ENCODE measurements at places on chromosomes 3 and 15.

- no peak for DNase-seq
These were observed 69.5 kb upstream of the NEO1 start for GRCh38 chr15:72982714-72983113.

DNA sequence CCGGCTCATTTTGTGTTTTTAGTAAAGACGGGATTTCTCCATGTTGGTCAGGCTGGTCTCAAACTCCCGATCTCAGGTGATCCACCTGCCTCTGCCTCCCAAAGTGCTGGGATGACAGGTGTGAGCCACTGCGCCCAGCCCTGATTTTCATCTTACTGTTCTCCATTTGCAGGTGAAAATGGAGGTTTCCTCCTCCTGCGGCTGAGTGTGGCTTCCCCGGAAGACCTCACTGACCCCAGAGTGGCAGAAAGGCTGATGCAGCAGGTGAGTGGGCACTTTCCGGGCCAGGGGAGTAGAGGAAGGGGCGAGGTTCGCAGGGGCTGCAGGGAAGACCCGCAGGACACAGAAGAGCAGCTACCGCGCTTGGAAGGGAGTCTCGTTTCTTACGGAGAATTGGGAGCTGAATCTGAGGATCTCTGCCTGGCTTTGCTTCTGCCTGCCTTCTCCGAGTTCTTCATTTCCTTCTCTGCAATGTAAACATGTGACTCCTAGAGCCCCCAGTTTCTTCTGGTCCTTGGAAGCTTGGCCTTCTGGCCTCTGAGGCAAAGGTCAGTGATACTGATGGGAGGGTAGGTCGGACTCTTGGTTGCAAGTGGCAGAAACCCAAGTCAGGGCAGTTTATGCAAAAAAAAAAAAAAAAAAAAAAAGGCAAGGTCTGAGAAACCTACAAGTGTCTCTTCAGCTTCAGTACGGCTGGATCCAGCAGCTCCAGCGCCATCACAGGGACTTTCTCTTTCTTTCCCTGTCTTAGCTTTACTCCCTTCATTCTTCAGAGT is 8.9 kb downstream of the MUC20 start:
- no peak for DNase-seq

GRCh38 chr3:139265131-139266016 is 78.4 kb upstream of the MRPS22 start:
- no peak for DNase-seq

- no peak for DNase-seq
These were observed 333.7 kb downstream of the CTNNB1 start for GRCh38 chr3:41532976-41533375.

DNA sequence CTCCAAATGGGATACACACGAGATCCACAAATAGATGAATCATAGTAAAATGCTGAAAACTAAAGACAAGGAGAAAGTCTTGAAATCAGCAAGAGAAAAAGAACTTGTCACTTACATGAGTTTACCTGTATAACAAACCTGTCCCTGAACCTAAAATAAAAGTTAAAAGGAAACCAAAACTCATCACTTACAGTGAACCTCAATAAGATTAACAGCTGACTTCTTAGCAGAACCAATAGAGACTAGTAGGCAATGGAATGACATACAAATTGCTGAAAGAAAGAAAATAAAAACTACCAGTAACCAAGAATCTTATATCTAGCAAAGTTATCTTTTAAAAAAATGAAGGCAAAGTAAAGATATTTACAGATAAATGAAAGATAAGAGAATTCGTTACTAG is 27.4 kb downstream of the SEC22A start:
- DNase-seq = no peak

GRCh38 chr15:23055316-23055715 is 15.9 kb upstream of the TUBGCP5 start:
- DNase-seq = no peak

GRCh38 chr3:53402326-53402725 is 55.0 kb upstream of the DCP1A start:
- DNase-seq = no peak

- no peak for DNase-seq
These were observed 168.8 kb upstream of the TTC14 start for GRCh38 chr3:180433152-180433551.

DNA sequence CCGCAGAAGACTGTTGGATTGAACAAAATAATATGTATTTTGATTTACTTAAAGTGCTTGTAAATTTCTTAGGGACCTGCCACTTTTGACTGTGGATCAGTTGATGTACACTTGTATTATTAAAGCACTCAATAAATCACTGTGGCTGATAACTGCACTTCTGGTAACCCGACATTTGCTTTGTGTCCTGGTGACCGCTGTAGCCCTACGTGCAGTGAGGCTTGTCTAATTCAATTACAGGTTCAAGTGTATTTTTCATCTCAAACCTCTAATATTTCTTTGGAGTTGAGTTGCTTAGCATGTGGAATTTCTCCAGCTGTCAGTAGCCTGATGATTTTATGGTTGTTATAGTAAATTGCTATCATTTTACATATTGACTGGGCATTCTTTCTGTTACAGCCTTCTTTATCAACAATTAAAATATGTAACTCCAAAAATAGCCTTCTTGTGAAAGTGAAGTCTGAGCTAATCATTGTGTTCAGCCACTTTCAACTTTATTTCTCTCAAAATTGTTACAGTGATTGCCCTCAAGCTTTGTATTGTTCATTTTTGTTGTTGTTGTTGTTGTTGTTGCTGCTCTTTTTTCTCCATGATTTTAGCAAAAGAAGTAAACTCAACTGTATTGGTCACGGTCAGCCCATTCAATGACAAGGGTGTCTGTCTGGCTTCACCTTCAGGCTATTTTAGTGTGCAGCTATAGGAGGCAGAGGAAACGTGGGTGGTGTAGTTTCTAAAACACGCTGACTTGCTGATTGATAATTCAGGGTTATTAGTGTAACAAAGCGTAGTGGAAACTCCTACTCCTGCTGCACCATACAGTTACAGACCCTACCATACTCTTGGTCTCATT is 215.1 kb upstream of the UBE2E1 start:
- no peak for DNase-seq

- no peak for DNase-seq
These were observed 34.1 kb upstream of the HACD2 start for GRCh38 chr3:123618768-123619484.

- no peak for DNase-seq
These were observed 528.7 kb downstream of the ZIC1 start for GRCh38 chr3:147937891-147938290.

DNA sequence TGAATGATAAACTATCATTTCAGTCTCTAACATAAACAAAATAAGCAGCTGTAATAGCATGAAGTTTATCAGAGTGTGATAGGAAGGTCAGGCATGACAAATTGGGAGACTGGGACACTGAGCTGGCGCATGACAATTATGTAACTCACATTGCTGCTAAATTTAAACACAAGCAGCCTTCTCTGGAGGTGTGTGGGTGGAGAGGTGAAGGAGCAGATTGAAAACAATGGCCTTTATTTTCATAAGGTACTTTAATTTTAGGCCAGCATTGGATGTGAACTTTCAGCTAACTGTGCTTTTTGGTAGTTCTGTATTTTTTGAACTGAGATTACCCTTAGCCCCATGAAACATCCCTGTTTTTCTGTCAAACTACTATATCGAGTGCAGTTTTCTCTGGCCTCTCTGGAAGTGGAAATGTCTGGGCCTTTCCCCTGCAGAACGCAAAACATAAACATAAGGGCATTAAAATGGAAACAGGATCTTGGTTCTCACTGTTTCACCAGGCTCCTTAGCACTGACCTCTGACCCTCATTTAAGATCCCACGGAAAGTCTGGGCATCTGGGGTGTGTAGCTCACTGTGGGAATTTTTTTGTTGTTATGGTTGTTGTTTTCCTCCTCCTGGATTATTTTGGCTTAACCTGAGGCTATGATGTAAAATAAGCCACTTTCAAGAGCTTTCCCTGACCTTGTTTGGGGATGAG is 160.1 kb upstream of the DPH6 start:
- DNase-seq = no peak

GRCh38 chr3:186098740-186099139 is 10.1 kb downstream of the ETV5 start:
- DNase-seq = no peak

GRCh38 chr3:138941259-138941885 is 5.6 kb downstream of the FOXL2 start:
- DNase-seq = no peak

DNA sequence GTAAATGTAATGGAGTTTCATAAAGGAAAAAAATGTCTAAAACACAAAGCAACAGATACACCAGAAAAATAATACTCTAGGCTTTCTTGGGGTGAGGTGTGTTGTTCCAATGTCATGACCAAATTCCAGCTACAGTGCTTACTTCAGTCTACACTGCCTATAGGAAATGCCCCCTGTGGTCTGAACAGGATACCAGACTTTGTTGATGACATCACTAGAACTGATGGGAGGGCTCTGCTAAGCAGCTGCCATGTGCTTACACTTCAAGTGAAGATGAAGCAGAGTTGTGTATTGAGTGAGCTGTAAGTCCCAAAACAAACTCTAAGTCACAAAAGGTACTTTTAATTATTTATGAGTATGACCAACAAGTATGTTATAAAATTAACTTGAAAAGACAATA is 456.1 kb upstream of the IL12A start:
- DNase-seq = no peak

DNA sequence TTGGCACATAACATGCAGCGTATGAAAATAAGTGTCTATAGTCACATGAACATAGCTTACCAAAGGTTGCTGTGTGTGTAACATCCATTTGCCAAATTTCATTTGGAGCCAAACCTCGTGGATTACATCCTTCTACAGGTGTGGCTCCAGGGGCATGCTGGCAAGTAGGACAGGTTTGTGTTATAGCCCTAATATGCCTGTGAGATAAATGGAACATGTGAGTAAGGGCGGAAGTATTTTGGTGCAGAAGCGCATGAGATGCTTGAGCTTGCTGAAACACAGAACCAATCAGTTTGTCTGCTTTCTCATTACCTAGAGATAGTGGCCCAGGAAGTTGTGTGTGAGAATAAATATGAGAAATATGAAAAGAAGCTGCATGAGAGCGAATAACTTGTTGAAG is 21.8 kb upstream of the XCR1 start:
- no peak for DNase-seq

- DNase-seq = no peak
These were observed 16.1 kb upstream of the CSPG5 start for GRCh38 chr3:47594792-47595191.

DNA sequence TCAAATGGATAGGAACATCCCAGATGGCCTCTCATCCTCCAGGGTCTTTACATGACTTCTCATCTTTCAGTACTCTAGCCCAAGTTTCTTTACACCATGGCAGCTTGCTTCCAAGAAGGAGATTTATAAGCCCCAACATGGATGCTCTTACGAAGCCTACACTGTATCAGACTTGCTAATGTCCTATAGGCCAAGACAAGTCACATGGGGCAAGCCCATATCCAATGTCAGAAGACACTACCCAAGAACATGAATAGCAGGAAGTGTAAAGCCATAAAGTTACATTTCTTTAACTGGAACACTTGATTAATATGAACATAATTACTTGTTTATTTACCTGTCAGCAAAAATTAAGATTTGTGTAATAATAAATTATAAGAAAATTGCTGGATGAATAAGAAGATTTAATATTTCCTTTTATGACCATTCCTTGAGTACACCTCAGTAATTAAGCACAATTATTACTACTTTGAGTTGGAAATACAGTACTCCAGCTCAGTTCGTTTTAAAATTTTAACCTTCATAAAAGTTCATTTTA is 5.1 kb downstream of the SPESP1 start:
- DNase-seq = no peak

DNA sequence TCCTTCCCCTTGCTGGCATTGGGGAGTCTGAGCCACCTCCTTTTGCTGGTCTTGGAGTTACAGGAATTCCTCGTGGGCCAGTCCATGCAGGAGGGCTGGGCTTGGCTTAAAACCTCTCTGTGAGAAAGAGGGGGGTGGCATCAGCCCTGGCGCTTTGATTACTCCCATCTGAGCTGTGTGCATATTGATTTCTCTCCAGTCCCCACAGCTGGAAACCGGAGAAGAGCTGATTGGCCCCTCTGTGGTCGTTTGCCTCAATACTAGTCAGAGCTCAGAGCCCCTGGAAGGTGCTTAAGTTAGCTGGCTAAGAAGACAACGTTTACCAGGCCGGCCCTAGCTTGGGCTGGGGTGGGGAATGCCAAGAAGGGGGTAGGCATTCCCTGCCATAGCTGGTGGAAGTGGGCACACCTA is 4.0 kb upstream of the RASGRF1 start:
- no peak for DNase-seq

- DNase-seq = no peak
These were observed 4.0 kb downstream of the EPHB3 start for GRCh38 chr3:184565421-184566211.

- no peak for DNase-seq
These were observed 55.2 kb downstream of the ARNT2 start for GRCh38 chr15:80459380-80459779.

DNA sequence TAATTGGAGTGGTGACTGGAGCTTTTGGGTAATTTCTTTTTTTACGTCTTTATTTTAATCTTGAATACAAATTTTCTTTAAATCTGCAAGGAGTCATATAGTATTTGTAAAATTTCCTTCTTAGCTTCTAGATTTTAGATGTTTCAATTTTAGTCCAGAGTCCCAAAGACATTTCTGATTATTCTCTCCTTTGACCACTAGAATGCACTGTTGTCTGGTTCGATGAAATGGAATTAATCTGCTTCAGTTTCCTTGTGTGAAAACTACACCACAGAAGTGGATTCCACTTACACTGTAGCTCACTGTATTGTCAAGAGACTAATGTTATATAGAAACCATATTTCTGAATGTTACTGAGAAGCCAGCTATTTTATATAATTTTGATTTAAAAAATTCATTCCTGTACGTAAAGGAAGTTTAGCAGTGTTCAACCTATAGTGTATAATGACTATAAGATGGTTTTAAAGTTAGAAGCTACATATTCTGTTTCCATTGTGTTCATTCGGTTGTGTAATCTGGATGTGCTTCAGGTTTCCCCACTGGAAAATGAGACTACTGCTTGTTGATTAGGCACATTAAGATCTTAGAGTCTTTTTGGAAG is 6.1 kb downstream of the GRAMD1C start:
- no peak for DNase-seq

- DNase-seq = no peak
These were observed 795 bp upstream of the SCAANT1 start for GRCh38 chr3:63912768-63913588.

GRCh38 chr15:47398132-47398531 is 319.2 kb upstream of the SEMA6D start:
- no peak for DNase-seq

DNA sequence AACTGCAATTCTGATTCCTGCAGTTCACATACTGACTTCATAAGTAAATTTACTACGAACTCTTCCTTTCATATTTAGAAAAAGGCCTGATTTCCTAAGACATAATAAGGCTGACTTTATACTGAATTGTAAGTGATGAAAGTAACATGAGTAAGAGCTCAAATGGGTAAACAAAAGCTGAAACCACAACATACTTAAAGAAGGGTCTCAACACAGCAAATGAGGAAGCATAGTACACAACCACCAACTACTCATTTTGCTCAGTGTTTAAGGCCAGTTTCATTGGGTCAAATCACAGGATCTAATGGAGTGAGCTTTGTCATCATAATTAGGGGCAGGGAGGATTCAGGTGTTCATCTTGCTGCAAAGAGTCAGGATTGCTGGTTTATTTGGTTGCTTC is 81.4 kb downstream of the SETD2 start:
- no peak for DNase-seq

Data from epithelial cell of proximal tubule (primary cell).